ENCODE measurements at places on chromosomes 2 and 18.

DNA sequence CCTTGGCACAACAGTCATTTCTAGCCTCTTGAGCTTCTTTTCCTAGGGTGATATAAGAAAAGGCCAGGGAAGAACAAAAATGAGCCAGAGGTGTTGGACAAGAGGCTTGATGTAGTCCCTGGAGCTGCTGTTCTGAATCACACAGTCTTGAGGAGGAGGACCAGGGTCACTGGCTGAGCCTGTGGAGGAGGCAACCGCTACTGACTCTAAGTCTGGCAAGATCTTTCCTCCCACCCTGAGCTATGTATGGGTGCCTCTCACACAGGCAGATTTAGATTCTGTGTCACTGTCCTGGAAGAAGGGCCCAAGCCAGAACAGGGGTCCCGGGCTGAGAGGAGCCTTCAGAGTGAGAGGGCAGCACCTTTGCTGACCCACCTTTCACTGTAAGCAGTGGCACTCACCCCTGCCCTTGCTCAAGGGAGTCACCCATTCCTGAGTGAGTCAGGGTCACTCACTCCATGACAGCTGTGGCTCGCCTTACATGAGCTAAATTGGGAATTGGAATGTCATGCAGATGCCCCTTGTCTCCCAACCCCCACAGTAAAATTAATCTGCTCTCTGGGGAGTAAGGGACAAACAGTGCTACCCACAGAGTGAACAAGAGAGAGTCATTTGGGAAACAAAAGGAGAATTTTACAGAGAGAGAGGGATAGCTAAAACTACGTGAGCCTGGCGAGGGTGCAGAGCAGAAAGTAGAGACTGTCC lies at the start of gene TRIM54:
Gene TRIM54 (plus strand): TSS at position 575 of the 705 bp plus-strand sequence. CDS start 303 bp downstream, outside the sequence.
- no peak for DNase-seq

- no peak for DNase-seq
Measured at GRCh38 chr2:12043131-12043530, 296.7 kb downstream of the LPIN1 start.

GRCh38 chr18:70296289-70296688 lies 7.4 kb downstream of the SOCS6 start:
- no peak for DNase-seq

- no peak for DNase-seq
Measured at GRCh38 chr2:17373041-17373440, 145.2 kb downstream of the RAD51AP2 start.

DNA sequence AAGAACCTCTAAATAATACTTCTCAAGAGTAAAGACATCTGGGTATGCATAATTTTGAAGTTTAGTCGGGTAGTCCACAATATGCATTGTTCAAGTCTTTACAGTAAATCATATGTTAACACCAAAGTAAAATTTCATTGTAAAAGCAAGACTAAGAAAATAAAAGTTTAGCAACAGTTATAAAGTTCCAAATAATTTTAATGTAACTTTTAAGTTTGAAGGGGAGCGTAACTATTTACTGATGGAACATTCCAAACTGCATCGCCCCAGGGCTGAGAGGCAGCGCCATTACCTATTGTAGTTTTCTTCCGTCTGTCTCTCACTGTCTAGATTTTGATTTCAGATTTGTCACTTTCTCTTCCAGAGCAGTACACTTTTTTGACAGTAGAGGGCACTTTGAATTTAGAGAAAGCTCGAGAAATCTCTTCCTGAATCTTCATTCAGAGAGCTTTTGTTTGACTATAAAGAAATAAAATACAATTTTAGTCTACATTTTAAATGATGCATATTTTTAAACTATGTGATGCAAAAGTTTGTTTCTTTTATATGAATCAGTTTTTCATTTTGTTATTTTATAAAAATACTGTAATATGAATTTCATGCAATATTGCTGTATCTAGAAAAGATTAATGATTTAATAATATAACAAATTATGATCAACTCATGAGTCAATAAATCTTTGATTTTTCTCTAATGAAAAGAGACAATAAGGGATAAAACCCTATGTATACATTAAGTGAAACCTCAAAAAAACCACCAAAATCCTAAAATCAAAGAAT lies 389.8 kb downstream of the FIGN start:
- peak; percentile 3 for DNase-seq

- DNase-seq, result peak; percentile 59
Measured at GRCh38 chr2:175004980-175005732, at the start of gene CHN1. Gene CHN1, minus strand, starts transcription at chr2:175005381. Its CDS starts 469 bp downstream, at chr2:175004912.

GRCh38 chr18:21998486-21998885 lies 170.9 kb upstream of the GATA6 start:
- DNase-seq, result no peak

GRCh38 chr2:225937625-225938187 lies 538.2 kb downstream of the NYAP2 start:
- DNase-seq, result no peak

- no peak for DNase-seq
Measured at GRCh38 chr2:30886080-30886479, 78.8 kb upstream of the CAPN13 start.

DNA sequence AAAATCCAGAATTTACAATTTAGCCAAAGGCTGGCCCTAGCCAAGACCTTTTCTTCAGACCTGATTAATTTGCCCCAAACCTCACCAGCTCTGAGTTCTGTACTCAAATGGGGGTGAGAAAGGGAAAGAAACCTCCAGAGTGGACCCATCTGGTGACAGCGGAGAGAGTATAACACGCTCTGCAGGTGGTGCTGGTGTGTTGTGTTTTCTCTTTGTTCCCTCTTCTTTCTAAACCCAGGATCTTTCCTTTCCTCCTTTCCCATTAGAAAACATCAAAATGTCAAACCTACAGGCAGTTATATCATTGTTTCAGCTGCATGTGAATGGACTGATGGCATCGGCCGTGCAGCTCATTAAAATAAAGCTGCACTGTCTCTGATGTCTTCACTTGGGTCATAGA lies 253.2 kb upstream of the SP5 start:
- DNase-seq, result no peak

DNA sequence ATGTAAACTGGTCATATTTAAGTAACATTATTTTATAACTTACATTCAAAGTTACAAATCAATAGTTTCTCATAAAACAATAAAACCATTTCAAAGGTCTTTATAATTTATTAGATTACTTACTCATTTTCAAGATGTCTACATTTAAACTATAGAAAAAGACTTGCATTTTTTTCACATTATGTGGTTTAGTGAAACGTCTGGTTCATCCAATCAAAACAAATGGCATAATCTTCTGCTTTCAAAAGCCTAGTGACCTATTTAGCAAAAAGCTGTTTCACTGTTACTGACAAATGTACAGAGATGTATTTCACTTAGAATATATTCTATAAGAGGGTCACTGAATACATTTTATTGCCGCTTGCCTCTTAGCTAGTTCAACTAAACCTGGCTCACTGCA lies 49.3 kb upstream of the MCM6 start:
- no peak for DNase-seq

GRCh38 chr18:74582642-74583041 lies 15.0 kb upstream of the ZNF407 start:
- DNase-seq, result no peak

GRCh38 chr2:59413751-59414570 lies 1139.5 kb downstream of the BCL11A start:
- no peak for DNase-seq

- no peak for DNase-seq
Measured at GRCh38 chr2:237315829-237316225, 98.1 kb downstream of the COL6A3 start.

DNA sequence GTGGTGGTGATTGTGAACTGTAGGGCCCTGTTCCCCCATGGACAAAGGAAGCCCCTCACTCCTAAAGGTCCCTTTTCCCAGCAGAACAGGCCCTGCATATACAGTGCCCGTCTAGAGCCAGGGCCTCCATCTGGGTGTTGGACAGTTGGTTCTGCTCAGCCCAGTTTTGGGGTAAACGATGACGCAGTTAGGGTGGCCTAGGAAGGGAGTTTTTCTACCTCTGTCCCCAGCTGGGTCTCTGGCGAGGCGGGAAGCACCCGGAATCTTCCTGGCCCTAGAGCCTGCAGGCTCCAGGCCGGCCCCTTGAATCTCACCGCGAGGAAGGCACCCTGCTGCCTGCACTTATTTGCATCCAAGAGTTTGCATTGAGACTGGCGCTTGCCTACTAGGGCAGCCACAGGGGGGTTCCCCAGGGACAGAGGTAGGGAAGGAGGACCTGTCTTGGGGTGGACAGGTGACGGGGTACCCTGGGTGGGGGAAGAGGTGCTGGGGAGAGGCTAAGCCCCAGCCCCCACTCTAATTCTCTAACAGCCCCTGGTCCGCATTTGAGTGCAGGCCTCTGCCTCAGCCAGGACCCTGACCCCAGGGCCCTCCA lies 529 bp upstream of the MTA3 start:
- DNase-seq, result no peak

GRCh38 chr18:48820483-48821250 lies 130.1 kb downstream of the SMAD7 start:
- DNase-seq, result no peak

- no peak for DNase-seq
Measured at GRCh38 chr2:45778720-45779171, 127.3 kb downstream of the PRKCE start.

DNA sequence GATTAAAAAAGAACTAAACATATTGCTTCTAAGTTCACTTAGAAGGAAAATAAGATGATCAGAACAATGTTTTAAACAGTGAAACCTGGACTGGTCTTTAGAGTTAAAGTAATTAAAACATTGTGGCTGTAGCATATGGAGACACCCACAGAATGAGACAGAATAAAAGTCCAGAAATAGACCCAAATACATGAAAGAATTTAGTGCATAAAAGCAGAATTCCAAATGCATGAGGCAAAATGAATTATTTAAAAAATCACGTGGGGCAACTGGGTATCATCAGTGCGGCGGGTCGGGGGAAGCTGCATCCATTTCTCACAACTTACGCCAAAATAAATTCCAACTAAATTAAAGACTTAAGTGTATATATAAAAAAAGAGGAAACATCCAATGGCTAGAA lies 12.1 kb downstream of the RNF149 start:
- DNase-seq, result no peak

- no peak for DNase-seq
Measured at GRCh38 chr2:188607501-188607900, 315.8 kb downstream of the GULP1 start.

DNA sequence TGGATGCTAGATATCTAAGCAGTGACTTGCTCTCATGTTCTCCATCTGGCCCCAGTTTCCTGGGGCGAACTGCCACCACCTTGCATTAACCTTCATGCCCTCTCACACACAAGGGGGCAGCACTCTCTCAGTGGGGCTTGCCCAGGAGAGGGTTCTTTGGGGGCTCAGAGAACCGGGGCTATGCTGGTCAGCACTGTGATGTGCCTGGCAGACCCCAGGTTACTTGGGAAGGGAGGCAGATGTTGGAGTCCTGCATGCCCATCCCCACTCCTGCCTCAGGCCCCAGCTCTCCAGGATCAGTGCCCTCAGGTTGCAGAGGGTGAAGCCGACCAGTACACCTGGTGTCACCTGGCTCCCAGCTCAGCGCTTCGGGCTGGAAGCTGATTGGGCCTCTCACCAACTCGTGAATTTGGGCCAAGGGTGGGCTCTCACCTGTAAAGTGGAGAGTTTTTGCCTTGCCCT lies 396.2 kb upstream of the HS6ST1 start:
- no peak for DNase-seq

DNA sequence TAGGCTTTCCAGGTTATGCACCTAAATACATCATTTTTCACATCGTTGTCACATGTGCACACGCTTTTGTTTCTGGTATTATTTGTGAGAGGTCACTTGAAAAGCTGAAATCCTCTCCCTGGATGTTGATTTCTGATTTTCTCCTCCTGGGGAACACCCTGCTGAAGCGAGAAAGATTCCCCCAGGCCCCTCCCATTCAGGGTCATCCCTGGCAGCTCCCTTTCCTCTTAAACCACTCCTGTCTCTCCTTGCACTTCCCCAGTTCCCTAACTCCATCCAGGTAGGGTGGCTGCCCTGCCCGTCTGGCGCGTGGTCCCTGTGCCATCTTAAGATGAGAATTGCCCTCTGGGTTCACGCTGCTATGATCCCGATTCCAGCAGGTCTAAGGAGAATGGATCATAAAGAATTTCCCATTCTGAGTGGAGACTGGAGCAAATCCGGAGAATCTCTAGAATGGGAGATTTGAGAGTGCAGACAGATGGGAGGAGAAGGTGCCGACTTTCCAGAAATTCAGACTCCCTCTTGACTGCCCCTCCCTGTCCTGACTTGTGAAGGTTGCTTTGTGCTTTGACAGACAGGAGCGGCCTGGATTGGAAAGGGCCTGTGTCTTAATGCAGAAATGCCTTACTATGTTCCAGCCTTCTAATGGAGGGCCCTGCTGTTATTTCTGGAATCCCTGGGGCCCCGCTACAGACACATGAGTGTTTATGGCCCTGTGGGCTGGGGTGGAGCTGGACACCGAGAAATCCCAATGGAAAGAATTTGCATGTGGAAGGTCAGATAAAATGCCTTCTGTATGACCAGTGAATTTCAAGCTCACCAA lies 1.3 kb upstream of the YWHAQ start:
- no peak for DNase-seq

- DNase-seq, result no peak
Measured at GRCh38 chr2:121776361-121776760, 20.9 kb downstream of the TSN start.

DNA sequence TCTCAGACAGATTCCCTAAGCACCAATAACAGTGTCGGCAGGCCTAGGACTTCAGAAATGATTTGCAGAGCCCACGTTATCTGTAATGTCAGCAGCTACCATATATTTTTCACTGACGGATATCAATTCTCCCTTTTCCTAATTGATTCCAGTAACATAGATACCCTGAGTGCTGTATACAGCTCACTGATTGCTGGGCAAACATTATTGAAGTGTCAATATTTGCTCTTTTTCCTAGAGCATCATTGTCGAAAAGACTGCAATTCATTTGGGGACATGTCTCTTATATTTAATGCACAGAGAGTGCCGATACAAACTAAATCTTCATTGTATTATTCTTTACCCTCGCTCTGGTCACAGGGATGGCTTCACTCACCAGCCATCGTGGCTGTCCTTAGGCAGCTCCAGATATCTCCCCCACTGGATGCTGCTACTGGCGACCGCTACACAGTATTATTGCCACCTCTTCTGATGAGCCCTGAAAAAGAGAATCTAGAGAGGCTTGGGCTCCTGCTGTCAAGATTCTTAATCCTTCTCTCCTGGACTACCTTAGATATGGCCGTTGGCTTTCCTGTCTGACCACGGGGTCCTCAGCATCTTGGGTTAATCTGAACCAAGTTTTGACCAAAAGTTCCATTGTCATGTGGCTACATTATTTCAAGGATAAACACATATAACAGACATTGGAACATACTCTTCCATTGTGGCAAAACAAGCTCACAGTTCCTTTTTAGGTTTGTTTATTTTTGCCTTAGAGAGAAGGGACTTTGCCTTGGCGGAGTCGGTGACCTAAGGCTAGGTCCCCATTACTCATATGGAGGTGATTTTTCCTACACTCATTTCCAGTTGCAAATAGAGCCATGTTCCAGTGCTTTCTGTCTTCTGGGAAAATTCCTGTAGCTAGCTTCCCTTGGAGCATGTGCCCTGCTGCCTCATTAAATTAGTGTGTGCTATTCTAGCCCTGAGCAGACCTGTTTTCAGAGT lies 105.4 kb downstream of the CPO start:
- no peak for DNase-seq

- DNase-seq, result peak; percentile 56
Measured at GRCh38 chr2:36450466-36451196, 95.1 kb downstream of the CRIM1 start.

GRCh38 chr2:224753743-224754540 lies 37.8 kb upstream of the CCDC195 start:
- DNase-seq, result no peak
